ENCODE measurements at places on chromosomes 11 and 22. TPM values are rescaled to one million over a fixed set of nuclear protein-coding genes. Genes with fewer than 3 reads are reported as not detected.

WNT11 gene
- 0.03 TPM for polyA plus RNA-seq

GLYAT gene
- polyA plus RNA-seq = not detected

CCDC134 gene
- 4.0 TPM for polyA plus RNA-seq

DNA sequence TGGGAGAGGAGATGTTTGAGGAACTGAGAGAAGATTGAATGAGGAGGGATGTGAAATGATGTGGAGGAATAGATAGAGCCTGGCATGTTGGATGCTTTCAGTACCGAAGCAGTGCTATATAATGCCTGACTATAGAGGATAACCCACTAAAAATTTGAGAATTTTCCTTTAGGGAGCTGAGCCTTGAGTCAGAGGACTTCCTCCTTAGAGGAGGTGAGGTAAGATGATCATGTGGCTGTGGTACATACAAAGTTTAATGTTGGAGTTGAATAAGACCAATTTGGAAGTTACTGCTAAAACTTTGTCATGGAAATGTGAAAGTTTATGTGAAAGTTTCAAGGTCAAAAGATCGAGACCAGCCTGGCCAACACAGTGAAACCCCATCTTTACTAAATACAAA, 66.9 kb downstream of the YAP1 start:
- no peak for DNase-seq

- peak; percentile 31 for DNase-seq
Measured at GRCh38 chr22:41576877-41577276, 12.8 kb downstream of the PMM1 start.

DNA sequence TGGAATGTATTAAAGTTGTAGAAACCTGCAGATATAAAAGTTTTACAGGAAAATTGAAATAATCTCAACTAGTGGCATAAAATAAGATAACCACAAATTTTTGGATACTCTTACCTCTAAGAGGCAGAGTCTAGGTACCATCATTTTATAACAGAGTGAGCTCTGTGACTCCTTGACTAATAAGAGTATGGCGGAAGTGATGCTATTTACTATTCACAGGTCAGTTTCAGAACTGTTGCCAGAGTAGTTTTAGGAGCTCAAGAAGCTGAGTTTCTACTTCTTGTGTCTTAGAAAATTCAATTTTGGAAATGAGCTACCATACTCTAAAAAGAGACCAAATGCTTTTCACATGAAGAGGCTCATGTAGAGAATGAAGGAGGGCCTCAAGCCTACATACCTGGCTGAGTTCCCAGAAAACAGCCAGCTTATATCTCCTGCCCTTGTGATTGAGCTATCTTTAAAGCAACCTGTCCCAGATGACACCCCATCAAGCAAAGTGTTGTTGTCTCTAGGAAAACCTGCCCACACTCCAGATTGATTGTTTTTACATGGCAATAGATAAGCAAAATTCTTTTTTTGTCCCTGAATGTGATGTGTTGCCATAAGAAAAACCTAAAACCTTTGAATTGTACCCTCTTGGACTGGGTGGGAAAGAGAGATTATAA, 712.8 kb upstream of the CNTN5 start:
- DNase-seq = no peak

DNA sequence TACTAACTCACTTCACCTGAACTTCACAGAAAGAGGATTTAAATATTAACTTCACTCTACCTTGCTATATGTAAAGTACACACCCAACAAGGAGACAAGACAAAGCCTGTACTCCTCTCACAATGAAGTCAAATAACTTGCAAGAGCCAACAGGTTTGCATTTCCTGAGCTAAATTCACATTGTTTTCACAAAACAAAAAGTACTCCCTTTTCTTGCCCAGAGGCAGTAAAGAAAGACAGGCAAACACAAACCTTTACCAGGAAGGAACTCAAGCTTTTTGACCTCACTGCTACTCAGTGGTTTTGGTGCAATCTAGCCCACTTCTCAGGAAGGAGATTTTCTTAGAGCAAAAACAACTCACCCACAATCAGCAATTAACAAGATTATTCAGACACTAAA, 15.7 kb downstream of the USP28 start:
- peak; percentile 24 for DNase-seq

- no peak for DNase-seq
Measured at GRCh38 chr22:46659791-46660186, 39.6 kb downstream of the GRAMD4 start.
